ENCODE measurements at places on chromosomes 4 and X. TPM values are rescaled to one million over a fixed set of nuclear protein-coding genes. Genes with fewer than 3 reads are reported as not detected.

Gene SULT1E1
- total RNA-seq, result not detected

Gene SPARCL1
- not detected for total RNA-seq

Gene FATE1
- not detected for total RNA-seq

Gene EXOSC9
- total RNA-seq, result 43.0 TPM

Gene EDA2R
- total RNA-seq, result 1.2 TPM

- no peaks in the 10 kb centered on the region for H3K27me3 ChIP-seq
- no peak overlapping the region for H3K4me3 ChIP-seq
- H3K4me1 ChIP-seq, result no peaks in the 10 kb centered on the region
- no peak for DNase-seq
These were observed 39.6 kb upstream of the GPC4 start for GRCh38 chrX:133454924-133455323.

- H3K4me1 ChIP-seq, result no peaks in the 10 kb centered on the region
- no peaks in the 10 kb centered on the region for H3K36me3 ChIP-seq
- no peak overlapping the region for H3K27ac ChIP-seq
- H3K27me3 ChIP-seq, result no peaks in the 10 kb centered on the region
- DNase-seq, result no peak
- no peak overlapping the region for H3K4me3 ChIP-seq
These were observed 359.6 kb upstream of the NOCT start for GRCh38 chr4:138655985-138656384.

DNA sequence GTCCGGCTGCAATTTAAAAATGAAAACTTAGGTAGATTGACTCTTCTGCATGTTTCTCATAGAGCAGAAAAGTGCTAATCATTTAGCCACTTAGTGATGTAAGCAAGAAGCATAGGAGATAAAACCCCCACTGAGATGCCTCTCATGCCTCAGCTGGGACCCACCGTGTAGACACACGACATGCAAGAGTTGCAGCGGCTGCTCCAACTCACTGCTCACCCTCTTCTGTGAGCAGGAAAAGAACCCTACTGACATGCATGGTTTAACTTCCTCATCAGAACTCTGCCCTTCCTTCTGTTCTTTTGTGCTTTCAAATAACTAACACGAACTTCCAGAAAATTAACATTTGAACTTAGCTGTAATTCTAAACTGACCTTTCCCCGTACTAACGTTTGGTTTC lies 41.0 kb downstream of the MAP7D3 start:
- no peak overlapping the region for H3K27ac ChIP-seq
- no peak for DNase-seq
- no peaks in the 10 kb centered on the region for H3K36me3 ChIP-seq
- peaks cover 15% of the 10 kb centered on the region for H3K4me1 ChIP-seq
- H3K27me3 ChIP-seq, result no peaks in the 10 kb centered on the region

DNA sequence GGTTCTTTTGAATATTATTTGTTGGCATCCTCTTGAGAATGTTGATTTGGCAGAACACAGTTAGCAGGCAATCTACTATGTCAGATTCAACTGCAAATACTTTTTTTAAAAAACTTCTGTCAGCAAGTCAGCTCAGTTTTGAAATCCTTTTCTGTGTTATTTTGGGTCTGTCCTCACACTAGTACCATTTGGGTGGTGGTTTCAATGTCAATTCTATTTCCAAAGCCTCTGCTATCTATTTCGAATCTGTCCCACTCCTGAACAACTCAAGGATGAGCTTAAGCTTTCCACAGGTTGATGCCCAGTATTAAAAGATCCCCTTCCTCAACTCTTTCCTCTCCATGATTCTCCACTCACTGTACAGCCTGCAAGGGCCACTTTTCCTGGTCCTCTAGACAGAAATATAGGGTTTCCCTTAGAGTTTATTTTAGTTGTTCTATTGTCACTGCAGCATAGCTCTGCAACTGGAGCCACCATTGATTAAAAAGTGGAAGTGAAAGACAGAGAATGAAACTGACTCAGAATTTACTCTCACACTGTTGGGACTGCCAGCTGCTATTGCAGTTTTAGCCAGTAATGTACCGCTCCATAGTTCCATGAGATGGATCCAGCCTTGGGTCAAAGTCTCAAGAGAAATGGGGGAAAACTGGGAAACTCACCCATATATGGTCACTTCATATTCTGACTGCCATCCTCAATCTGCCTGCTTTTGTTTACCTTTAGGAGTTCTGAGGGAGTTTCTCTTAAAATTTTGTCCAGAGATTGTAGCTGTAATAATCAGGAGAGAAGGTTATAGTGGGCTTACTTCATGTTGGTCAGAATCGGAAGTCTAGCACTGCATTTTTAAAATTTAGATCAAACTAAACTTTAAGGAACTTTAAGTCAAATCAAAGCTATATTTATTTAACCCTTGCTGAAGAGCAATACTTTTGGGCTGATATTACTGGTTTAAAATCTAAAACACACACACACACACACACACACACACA lies 14.6 kb downstream of the HDX start:
- no peak overlapping the region for H3K27ac ChIP-seq
- H3K27me3 ChIP-seq, result no peaks in the 10 kb centered on the region
- no peaks in the 10 kb centered on the region for H3K4me1 ChIP-seq
- H3K4me3 ChIP-seq, result no peak overlapping the region
- H3K36me3 ChIP-seq, result no peaks in the 10 kb centered on the region

DNA sequence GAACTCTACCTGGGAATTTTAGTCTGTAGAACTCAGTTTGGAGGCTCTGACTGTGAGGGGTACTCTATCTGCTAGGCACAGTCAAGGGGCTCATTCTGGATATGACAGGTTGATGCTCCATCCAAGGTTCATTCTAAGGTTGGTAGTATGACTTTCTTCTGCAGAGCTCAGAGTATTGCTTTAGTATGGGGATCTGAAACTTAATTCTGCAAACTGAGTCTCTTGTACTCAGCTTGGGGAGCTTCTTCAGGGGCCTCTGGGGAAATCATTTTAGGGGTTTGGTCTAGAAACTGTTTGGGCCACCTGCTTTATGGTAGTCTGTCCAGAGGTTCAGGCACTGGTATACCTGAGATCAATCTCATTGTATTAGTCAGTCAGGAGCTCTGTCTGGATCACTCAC lies 9.7 kb upstream of the TSR2 start:
- no peak for DNase-seq

DNA sequence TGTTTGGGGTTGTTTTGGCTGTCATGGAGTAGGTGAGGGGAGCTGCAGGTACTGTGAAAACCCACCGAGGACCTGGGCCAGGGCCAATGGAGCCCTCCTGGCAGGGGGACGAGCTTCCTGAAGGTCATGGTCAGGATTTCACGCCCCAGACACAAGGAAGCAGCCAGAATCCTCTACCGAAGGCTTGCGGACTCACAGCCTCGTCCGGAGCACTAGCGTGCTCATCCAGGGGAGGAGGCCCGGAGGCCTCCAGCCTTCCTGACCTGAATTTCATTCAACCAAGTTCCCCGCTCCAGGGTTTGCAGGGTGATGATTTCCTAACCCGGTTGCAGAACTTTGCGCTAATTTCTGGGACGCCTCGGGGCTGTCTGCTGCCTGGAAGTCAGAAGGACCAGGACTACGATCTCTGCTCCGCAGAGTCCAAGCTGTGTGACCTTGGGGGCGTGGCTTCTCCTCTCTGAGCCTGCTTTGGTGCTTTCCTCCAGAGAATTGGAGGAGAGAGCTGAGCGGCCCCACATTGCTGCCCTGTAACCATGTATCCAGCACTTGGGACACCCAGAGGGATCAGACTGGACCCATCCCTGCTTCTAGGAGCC lies 56.2 kb upstream of the ADRA2C start:
- H3K36me3 ChIP-seq, result no peaks in the 10 kb centered on the region
- no peak overlapping the region for H3K27ac ChIP-seq
- H3K27me3 ChIP-seq, result no peaks in the 10 kb centered on the region
- H3K4me1 ChIP-seq, result no peaks in the 10 kb centered on the region
- H3K4me3 ChIP-seq, result no peak overlapping the region
- no peak for DNase-seq

GRCh38 chr4:187270154-187270553 lies 546.5 kb upstream of the FAT1 start:
- H3K27ac ChIP-seq, result no peak overlapping the region
- no peak for DNase-seq
- H3K27me3 ChIP-seq, result no peaks in the 10 kb centered on the region
- no peaks in the 10 kb centered on the region for H3K4me1 ChIP-seq

GRCh38 chr4:86220121-86220520 lies 139.7 kb downstream of the MAPK10 start:
- no peak overlapping the region for H3K4me3 ChIP-seq
- no peak overlapping the region for H3K27ac ChIP-seq
- no peaks in the 10 kb centered on the region for H3K4me1 ChIP-seq
- no peaks in the 10 kb centered on the region for H3K27me3 ChIP-seq

DNA sequence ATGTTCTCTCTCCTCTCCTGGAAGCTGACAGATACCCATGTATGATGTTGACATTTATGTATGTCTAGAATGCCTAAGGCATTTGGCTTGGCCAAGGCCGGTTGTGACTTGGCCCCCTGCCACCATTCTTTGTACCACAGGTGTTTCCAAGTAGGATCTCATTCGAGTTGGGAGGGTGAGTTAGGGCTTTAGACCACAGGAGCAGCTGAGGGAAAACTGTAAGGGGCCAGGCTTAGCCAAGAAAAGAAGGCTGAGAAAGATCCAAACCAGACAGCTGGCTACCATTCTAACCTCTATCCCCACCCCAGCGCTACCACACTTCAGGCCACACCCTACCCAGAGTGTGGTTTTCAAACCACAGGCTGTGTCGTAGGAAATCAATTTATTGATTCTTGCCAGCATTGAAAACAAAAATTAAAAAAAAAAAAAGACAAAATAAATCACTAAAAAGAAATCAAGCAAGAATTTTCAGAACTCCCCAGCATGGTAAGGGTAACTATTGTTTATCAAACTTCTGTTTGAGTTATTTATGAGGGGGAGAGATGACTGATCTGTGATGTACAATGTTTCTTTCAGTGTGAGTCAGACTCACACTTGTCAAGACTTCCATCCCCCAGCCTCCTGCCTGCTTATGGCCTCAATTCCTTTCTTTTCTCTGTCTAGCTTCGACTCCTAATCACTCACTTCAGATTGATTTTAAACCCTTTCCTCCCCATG lies 9.9 kb downstream of the TMSB4X start:
- DNase-seq, result peak; percentile 72
- H3K4me1 ChIP-seq, result peaks cover 81% of the 10 kb centered on the region
- no peaks in the 10 kb centered on the region for H3K36me3 ChIP-seq

- DNase-seq, result no peak
- no peak overlapping the region for H3K27ac ChIP-seq
- H3K4me3 ChIP-seq, result no peak overlapping the region
- H3K27me3 ChIP-seq, result no peaks in the 10 kb centered on the region
These were observed 18.8 kb downstream of the PRRG1 start for GRCh38 chrX:37367946-37368345.

Measured in CD4-positive, alpha-beta memory T cell (primary cell).